ENCODE measurements at places on chromosomes 11 and 22. TPM values are rescaled to one million over a fixed set of nuclear protein-coding genes. Genes with fewer than 3 reads are reported as not detected.

Gene OR8D1
- not detected for total RNA-seq

Gene UQCC3
- 6.9 TPM for total RNA-seq

Gene BLID
- 5.9 TPM for total RNA-seq

Gene C11orf91
- total RNA-seq = not detected

Gene DDX6
- total RNA-seq = 81.5 TPM

Gene DEFB131B
- total RNA-seq = not detected

Gene LRRC74B
- total RNA-seq = not detected

Gene CD3E
- total RNA-seq = 6.9 TPM

Gene CPT1B
- 29.2 TPM for total RNA-seq

Gene TUB
- 13.5 TPM for total RNA-seq

Gene TSPO
- 524 TPM for total RNA-seq

Gene MRGPRE
- not detected for total RNA-seq

Gene DDI1
- not detected for total RNA-seq

Gene SCGB1D2
- total RNA-seq = not detected

Gene C11orf86
- total RNA-seq = not detected

Gene SYNGR1
- total RNA-seq = 42.2 TPM

Gene NCF4
- 37.6 TPM for total RNA-seq
